ENCODE measurements at places on chromosomes 5 and 9.
A peak's percentile ranks its signal among the peaks of the same experiment; 100 is the strongest.

DNA sequence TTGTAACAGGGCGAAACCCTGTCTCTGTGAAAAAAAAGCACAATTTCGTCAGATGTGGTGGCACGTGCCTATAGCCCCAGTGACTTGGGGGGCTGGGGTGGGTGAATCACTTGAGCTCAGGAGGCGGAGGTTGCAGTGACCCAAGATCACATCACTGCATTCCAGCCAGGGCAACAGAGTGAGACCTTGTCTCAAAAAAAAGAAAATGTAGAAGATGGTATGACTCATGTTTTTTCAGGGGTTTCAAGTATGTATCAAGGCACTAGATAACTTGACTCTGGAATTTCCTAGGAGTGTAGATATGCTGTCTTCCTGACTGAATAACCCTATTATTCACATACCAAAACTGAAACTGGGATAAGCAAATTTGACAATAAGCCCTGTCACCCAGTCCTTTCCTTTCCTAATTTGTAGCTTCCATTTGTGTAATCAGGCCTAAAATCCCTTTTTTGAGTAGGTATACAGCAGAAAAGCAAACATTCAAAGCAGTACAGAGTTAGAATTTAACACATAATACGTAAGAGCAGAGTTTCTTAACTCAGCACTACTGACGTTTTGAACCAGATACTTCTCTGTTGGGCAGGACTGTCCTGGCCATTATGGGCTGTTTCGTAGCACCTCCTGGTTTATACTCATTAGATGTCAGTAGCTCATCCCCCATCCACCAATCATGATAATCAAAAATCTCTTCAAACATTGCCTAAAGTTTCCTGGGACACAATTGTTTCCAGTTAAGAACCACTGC is 17.3 kb upstream of the ANKRD18B start:
- no peak for DNase-seq

DNA sequence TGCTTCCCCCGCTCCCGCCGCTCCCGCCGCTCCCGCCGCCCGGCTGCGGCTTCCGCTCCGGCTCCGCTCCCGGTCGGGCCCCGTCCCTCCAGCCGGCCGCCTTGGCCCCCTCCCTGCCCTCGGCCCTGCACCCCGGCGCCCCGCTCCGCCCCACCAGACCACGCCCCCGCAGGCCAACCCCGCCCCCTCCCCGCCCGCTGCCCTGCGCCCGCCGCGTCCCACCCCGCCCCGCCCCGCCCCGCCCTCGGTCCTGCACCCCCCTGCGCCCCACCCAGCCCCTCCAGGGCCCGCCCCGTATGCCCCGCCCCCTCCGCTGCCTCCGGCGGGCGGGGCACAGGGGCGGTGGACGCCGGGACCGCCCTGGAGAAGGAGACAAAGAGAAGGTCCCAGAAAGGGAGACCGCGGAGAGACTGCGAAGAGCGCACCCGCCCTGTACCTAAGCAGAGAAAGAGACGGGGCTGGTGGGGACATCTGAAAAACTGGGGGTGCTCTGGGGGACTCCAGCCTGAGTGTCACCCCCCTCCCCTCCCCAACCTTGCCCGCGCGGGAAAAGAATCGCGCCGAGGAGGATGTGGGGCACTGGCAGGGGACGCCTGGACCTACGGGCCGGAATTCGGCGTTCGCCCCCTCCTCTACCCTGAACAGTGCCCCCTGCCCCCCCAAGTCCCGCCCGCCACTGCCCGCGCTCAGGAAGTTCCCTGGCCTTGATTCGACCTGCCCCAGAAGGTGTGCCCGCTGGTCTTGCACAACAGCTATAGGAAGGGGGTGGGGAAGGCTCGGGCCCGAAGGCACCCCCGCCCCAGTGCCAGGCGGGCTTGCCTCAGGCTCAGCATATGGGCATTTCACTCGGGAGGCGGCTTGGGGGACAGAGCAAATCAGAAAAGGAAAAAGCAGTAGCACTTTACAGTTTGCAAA is 42.8 kb upstream of the STXBP1 start:
- peak; percentile 21 for DNase-seq

DNA sequence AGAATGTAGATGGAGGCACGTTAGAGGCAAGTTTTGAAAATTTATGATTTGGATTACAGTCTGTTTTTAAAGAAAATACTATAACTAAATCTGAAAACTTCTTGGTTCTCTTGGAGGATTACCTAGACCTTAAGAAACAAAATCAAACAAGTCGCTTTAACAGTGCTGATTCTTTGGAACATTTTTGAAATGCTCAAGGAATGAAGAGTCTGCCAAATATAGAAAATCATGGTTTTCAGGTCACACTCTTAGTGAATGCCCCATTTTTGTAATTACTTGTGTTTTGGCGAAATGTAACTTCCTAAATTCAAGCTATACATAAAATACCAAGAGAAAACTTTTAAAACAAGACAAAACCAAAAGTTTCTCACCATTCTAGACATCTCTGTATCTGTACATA is 93.2 kb downstream of the EQTN start:
- DNase-seq, result no peak

GRCh38 chr9:71120501-71121247 is 747 bp downstream of the TRPM3 start:
- no peak for DNase-seq

- DNase-seq, result no peak
Measured at GRCh38 chr9:85213650-85214607, 527.8 kb downstream of the AGTPBP1 start.

- no peak for DNase-seq
Measured at GRCh38 chr9:27571011-27571410, 2.3 kb downstream of the C9orf72 start.

GRCh38 chr5:95715799-95716461 is 15.2 kb upstream of the RHOBTB3 start:
- no peak for DNase-seq

- peak; percentile 60 for DNase-seq
Measured at GRCh38 chr5:50711280-50711679, 44.8 kb downstream of the PARP8 start.

- DNase-seq, result no peak
Measured at GRCh38 chr5:143314099-143314498, 89.4 kb downstream of the NR3C1 start.

DNA sequence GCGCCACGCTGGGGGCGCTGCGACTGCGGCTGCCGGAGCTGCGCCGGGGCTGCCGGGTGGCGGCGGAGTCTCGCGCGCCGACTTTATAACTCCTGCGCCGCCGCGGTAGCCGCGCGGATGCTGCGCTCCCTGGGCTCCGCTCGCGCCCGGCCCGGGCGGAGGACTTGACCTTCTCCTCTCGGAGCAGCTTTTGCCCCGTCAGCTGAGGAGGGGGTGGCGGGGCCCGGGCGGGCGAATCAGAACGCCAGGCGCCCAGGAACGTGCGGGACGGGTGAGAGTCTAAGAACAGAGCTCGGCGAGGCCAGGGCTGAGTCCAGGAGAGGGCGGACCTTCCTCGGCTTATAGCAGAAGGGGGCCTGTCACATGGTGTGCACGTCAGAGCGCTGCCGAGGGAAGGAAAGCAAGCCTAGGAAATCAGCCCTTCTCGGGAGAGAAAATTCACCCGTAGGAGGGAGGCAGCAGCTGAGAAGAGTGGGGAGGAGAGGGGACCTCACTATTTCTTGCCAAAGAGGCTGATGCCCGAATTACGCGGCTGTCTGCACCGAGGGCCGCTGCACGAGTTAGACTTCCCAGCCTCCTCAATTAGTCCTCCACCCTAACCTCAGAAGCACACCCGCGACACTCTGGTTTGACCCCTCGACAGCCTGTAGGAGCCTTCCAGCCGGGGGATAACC is at the start of gene FOXD1:
FOXD1 (minus strand) TSS at position 315 of the 674 bp plus-strand sequence. CDS start 415 bp downstream, outside the sequence.
- DNase-seq, result peak; percentile 80

DNA sequence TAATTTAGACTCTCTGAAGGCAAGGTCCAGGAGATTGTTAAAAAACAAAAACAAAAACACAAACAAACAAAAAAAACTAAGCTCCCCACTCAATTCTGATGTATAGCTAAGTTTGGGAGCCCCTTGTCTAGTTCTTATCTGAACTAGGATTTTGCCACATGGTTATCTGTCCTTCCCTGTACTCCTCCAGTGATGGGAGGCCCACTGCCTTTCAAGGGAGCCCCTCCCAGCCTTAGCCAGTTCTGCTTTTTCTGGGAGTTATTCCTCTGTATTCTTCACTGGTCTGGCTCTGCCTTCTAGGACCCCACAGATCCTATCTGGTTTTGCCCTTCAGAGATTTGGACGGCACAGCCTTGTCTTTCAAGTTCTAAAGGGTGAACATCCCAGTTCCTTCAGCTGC is 2.1 kb upstream of the ALDH1B1 start:
- DNase-seq, result no peak

DNA sequence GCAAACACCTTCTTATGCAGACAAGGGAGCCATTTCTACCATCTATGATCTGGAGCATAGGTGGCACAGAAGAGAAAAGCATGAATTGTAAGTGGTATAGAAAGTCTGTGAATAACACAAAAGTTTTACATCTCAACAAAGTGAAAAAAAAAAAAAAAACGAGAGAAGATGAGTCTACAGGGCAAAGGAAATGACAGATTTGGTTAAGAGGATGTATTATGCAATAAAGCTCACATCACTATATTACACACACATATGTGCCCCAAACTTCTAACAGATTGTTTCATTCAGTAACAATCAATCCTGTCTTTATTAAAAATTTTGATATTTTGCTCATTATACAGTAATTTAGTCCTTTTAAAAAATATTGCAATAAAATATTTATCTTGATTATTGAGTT is 49.8 kb downstream of the CERT1 start:
- no peak for DNase-seq

GRCh38 chr5:150465927-150466326 is 16.4 kb upstream of the RPS14 start:
- DNase-seq, result no peak

DNA sequence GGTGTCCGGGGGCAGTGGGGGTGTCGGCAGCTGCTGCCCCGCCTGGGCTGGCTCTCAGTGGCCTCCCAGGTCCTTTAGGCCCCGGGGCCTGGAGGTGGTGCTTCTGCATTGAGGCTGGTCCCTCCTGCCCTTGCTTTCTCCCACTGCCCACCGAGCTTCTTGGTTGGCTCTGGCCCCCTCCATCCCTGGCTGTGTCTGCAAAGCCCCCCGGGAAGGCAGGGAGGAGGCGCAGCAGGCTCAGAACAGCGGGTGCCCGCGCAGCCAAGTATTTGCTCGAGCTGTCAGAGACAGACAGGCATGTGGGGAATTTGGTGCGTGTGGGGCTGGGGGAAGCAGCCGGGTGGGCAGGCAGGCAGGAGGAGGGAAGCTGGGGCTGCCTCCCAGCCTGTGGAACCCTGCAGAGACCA is 11.5 kb downstream of the CXXC5 start:
- no peak for DNase-seq

DNA sequence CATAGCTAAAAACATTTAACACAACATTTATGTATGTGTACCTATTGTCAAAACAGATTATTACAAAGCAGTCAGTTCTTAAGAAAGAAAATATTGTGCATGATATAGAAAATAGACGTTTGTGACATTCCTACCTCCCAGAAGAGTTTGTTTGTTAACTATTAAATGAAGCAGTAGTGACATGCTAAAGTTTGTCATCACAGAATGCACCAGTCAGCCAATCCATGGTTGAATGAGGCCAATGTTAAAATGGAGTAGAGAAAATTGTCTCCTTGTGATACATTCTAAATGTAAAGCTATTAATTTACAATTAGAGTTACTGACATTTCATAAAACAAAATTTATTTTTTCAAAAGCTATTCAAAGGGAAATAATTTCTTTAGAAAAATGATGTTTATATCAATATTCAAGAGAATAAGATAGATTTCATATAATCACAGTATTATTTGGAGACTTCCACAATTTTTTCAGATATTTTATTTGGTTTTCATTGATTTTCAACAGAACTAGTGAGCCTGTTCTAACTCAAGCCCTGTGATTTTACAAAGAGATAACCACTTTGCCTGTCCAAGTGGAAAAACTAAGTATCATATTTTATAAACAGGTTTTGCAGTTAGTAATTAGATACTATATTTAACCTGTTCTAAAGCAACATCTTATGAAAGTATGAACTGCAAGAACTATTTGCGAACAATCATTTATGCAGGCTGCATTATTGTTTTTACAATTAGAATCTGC is 176.8 kb downstream of the ISL1 start:
- DNase-seq, result no peak

DNA sequence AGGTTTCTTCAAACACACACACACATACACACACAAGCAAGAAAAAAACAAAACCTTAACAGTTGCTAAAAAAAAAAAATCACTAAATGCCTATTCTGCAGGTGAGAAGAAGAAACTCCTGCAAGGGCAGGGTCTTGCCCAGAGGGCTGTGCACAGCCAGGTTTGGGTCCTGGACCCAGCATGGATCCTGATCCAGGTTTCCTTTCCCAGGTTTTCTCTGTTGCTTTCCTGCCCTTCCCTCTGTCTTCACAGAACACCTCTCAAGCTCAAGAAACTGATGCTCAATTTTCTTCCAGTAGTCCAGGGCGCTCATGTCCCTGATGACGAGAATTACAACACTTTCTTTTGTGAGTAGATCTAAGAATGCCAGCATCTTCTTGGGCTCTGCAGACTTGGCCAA is 136.6 kb downstream of the PAX5 start:
- DNase-seq, result no peak

GRCh38 chr5:111271885-111272284 is 47.7 kb downstream of the CAMK4 start:
- no peak for DNase-seq

DNA sequence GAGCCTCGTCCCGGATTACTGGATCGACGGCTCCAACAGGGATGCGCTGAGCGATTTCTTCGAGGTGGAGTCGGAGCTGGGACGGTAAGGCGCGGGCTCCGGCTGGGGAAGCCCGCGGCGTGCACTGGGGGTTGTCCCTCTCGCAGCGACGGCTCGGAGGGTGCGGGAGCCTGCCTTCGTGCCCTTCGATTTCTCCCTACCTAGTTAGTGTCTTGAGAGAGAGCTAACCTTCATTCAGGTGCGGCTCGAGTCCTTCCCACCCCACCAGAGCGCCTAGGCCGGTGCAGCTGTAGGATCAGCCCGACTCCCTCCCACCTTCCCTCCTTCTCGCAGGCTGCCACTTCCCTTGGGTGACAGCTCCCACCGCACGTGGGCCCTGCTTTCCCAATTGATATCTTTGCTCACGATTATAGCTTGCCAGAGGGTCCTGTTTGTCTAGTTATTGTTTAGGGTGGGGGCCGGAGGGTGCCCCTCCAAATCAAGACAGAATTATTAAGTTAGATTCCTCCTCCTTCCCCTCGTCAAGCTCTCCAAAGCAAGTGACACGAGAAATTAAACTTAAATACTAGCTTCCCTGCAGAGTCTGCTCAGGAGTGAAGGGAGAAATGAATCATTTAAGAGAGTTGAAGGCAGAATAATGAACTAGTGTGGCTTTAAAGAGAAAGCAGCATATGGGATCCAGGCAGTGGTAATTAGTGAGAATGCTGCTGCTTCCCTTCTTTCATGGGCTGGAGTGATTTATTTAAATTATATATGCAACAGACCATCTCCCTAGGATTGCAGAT is 569 bp downstream of the CAMK4 start:
- no peak for DNase-seq

DNA sequence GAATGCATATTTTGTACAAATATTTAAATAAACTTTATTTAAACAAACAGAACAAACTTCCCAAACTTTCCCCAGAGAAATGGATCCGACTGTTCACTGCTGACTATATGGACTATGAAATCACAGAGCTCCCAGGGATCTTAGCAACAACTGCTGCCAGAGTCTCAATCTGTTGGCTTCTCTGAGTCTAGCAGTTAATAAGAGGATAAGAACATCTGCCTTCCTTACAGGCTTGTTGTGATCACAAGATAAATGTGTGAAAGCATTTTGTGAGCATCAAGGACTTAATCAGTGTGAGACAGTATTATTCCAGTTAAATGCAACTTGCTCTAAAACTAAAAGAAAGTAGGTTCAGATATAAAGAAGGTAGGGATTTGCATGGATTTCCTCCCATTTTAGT is 31.4 kb upstream of the MYOT start:
- DNase-seq, result no peak
